ENCODE measurements at places on chromosomes 2 and 18.
A peak's percentile ranks its signal among the peaks of the same experiment; 100 is the strongest.

- DNase-seq: no peak
These were observed 10.9 kb upstream of the SLC4A3 start for GRCh38 chr2:219616550-219616949.

- no peak for DNase-seq
These were observed 215.4 kb upstream of the HNRNPA3 start for GRCh38 chr2:176997074-176997791.

DNA sequence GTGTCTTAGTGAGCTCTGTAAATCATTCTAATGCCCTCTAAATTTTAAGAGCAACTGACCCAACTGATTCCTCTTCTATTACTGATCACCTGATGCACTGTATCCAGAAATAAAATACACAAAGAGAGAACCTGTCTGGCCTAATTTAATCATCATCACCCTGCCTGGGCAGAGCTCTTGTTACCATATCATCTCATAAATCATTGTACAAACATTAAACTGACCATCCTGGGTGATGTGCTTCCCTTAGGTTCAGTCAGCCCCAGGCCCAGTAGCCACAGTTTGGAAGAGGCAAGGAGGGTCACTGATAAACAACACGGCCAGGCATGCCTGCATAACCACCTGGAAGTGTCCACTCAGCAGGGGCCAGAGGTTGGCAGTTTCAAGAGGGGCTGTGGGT lies 22.7 kb upstream of the ACMSD start:
- no peak for DNase-seq

DNA sequence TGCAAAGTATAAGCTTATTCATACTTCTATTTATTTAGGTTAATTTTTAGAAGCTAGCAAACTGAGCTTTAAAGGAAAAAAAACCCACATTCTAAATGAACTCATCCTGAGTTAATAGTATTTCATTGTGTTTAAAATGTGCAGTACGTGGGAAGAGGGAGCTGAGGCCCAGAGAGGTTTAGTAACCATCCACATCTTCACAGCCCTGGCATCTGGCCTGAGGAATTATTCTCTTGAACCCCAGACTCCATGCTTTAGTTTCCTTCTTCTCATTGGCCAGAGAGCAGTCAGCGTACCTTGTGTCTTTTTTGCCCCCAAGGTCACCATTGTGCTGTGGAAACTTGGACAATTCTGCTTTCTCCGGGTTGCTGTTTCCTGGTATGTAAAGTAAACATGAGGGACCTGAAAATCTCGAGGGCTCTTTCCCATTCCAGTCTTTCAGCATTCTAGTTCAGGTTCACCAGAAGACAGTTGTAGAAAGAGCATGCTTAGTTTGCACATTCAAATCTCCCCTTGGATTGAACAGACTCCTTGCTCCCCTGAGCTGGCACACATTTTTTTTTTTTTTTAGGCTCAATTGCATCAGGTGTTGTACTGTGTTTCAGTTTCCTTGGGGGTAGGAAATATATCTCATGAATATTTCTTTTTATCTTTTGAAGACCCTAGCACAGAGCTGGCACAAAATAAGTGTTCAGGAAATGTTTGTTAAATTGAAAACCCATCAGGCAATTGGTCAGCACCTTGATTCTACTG lies 81.4 kb downstream of the MYCN start:
- DNase-seq: no peak

GRCh38 chr2:38213619-38214167 lies 137.7 kb upstream of the CYP1B1 start:
- DNase-seq: no peak

DNA sequence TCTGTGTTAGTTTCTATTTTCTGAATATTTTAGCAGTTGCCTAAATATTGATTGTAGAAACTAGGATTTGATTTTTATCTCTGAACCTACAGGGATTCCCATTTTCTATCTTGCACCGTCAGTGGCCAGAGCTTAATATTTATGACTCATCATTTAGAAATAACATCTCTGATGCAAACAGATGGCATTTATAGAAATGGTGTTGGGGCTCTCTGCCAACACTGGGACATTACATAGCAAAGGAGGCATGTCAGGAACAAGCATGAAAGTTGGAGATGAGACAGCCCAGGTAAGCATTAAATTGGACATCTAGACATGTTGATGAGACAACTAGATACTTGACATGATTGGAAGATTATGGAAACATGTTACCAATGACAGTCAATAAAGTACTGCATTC lies 165.3 kb upstream of the SYT4 start:
- DNase-seq: no peak

GRCh38 chr2:226488034-226488433 lies 311.6 kb downstream of the IRS1 start:
- DNase-seq: no peak

- peak; percentile 3 for DNase-seq
These were observed 89.4 kb downstream of the CELF4 start for GRCh38 chr18:37476182-37476581.

DNA sequence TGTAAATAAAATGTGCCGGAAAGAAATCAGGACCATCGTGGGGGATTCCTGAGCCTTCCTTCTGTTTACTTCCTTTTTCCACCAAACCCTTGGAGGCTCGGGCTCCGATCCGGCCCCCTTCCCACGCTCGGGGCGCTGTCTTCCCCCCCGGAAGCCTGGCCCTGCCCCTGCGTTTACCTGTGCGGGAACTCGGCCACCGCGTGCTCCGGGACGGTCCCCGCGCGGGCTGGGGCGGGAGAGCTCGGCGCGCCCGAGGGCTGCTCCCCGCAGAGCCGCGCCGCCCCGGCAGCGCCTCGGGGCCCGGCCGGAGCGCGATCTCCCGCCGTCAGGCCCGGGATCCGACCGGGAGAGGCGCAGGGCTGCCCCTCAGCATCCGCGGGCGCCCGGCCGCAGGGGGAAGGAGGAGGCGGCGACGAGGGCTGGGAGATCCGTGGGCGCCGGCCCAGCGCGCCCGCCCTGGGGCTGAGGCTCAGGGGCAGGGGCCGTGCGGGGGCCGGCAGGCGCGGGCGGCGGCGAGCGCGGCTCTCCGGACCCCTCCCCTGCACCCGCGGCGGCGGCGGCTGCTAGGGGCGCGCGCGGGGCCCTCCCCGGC lies 435 bp downstream of the ADCY3 start:
- DNase-seq: no peak

- no peak for DNase-seq
These were observed 146.6 kb downstream of the SMAD7 start for GRCh38 chr18:48803951-48804855.

- no peak for DNase-seq
These were observed at the start of gene FAM110C for GRCh38 chr2:46471-47345. Gene FAM110C, minus strand, starts transcription at chr2:46505. Its CDS starts 120 bp downstream, at chr2:46385.

GRCh38 chr2:119230219-119231185 lies 6.9 kb downstream of the STEAP3 start:
- no peak for DNase-seq

DNA sequence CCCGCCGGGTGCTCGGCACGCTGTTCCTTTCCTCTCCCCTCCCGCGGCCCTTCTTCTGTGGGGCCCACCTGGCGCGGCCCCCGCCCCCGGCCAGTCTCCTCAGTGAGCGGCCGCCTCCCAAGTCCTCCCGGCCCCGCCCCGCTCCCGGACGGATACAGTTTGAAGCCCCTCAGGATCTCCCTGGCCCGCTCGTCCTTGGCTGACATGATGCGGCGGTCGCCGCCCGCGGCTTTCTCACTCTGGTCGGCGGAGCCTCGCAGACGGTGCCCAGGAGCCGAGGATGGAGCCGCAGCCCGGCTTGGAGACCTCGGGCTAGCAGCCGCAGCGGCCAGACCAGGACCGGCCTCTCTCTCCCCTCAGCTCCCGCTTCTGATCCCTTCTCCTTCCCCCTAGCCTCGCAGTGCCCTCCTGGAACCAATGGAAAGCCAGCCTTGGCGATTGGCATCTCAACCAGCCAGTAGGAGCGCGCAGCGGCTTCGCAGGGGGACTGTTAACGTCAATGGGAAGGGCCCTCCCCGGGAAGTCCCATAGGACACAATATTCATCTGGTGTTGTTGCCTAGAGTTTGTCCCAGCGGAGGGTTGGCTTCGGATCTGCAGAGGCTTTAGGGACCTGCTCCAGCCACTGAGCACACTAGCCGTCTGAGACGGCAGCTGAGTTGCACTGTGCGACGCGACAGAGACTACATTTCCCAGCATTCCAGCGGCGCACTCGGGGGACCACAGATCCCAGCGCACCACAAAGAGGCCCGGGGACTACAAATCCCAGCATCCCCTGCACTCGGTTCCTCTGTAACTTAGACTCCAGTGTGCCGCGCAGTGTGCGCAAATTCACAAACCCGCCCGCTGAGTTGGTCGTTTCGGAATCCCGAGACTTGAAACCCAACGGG lies at the start of gene PDE6D:
PDE6D (minus strand) TSS at position 374 of the 889 bp plus-strand sequence; CDS start at position 206, 168 bp downstream.
- peak; percentile 97 for DNase-seq

DNA sequence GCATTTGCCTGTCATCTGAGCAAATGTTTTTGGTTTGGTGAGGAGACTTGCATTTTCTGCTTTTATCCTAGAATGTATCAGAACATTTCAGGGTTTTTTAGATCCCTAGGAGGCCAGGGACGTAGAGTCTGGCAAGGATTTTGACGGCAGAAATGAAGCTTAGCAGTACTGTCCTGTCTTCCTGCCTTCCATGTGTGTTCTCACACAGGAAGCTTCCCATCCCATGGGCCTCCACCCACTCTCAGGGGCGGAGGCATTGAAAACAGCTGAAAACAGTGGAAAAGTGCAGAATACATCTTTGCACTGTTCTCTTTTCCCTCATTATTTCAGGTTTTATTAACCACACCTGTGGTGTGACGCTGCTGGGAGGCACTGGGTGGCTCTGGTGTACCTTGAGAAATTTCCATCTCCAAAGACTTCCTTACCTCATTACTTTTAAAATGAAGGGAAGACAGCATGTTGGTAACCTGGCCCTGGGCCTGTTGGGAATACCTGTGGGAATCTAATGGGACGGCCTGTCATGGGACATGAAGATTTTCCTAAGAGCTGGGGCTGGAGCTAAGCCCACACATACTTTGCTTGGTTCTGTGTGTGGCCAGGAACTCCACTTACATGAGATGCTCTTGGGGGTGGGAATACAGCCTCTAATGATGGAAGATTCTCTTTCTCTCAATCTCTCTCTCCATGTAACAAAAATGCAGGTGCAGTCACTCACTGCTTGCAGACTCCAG lies 20.5 kb downstream of the PCARE start:
- no peak for DNase-seq

DNA sequence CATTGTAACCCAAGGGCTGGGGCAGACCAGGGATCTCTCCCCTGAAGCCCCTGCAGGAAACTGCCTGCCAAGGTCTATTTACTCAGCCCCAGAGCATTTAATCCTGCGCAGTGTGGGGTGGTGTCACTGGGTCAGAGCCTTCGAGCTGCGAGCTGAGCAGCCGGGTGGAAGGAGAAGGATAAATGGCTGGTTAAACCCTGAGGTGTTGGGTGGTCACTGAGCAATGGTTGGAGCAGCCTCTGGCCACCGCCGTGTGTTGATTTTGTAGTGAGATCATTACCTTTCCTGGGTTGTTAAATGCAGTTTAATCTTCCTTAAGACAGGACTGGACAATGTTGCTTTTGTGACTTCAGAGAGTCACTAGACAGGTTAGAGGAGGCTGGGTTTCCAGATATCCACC lies 98.1 kb downstream of the SETBP1 start:
- no peak for DNase-seq

- DNase-seq: no peak
These were observed 75.6 kb upstream of the STAM2 start for GRCh38 chr2:152251211-152251610.

DNA sequence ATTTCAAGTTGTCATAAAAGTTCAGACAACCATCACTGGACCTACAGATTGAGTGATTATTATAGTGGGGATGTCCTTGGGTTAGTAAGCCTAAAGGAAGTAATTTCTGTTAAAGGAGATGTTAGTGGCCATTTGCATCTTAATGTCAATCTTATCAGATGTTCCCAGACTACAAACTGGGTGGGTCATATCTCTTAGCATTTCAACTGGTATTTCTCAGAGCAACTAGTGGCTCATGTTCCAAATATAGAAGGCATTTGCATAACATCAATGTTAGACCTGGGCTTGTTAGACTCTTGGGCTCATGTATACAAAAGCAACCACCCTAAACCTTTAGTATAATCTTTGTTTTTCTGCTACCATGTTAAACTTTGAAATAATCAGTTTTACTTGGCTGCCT lies 17.9 kb downstream of the PLEKHA3 start:
- DNase-seq: no peak

DNA sequence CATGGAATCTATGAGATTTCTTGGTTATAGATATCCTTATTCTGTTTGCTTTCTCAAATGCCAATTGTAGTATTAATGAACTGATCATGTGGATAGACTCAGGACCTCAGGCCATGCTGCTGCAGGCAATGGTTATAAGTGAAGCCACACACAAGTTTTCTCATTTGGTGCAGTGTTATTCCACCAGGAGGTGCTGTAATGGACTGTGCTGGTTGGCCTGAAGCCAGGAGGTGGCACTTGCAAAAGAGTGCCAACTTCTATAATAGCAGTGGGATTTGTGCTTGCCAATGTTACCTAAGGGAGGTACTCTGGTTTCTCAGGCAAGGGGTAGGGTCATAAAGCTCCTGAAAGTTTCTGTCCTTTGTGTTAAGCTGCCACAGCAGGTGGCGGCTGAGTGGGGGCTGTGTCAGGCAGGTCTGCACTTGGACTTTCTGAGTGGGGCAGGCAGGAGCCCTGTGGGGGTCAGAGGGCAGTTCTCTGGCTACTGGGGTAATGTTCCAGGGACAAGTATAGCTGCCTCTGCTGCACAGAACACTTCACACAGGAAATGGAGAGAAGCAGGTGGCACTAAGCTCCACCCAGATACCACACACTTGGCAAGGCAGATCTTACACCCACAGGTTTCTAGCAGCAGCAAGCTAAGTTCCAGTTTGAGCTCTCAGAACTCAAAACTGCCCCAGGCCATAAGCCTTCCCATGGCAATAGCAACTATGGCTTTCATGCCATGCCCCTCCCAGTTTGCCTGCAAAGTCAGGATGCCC lies 352.6 kb upstream of the CWC22 start:
- no peak for DNase-seq

- DNase-seq: peak; percentile 63
These were observed 46.8 kb upstream of the PTMA start for GRCh38 chr2:231661422-231662027.

GRCh38 chr2:133484106-133484505 lies 84.2 kb downstream of the NCKAP5 start:
- no peak for DNase-seq

GRCh38 chr2:71070294-71071093 lies 2.0 kb downstream of the NAGK start:
- peak; percentile 47 for DNase-seq
